Uterine smooth muscle cell (primary cell): ENCODE measurements at places on chromosomes 1 and 21. TPM values are rescaled to one million over a fixed set of nuclear protein-coding genes. Genes with fewer than 3 reads are reported as not detected.

Gene CAMK1G
- total RNA-seq: 8.4 and 14.6 TPM in 2 replicates

Gene LIN28A
- not detected in 2 replicates for total RNA-seq

Gene NIBAN1
- 83.9 and 148 TPM in 2 replicates for total RNA-seq

Gene BRDT
- not detected in 2 replicates for total RNA-seq

Gene CLCNKA
- not detected in 2 replicates for total RNA-seq

Gene FAM20B
- total RNA-seq: 51.4 and 62.1 TPM in 2 replicates

Gene CLEC20A
- total RNA-seq: not detected in 2 replicates

Gene LHX4
- under 0.01 and 0.12 TPM in 2 replicates for total RNA-seq

Gene SYPL2
- 0.75 and 1.3 TPM in 2 replicates for total RNA-seq

Gene LMX1A
- total RNA-seq: not detected in 2 replicates

Gene C2CD2
- total RNA-seq: 34.4 and 39.4 TPM in 2 replicates

Gene RHD
- total RNA-seq: 0.12 TPM in 1 of 2 replicates, not detected in the other

Gene WDR64
- total RNA-seq: not detected in 2 replicates

Gene MLLT11
- total RNA-seq: 5.0 and 6.9 TPM in 2 replicates

Gene GSTM3
- 43.3 and 140 TPM in 2 replicates for total RNA-seq

Gene RHEX
- total RNA-seq: not detected in 2 replicates

Gene NID1
- total RNA-seq: 94.4 and 113 TPM in 2 replicates

Gene CHI3L2
- 0.22 and 1.2 TPM in 2 replicates for total RNA-seq

Gene ADGRL4
- total RNA-seq: 3.7 and 6.2 TPM in 2 replicates

Gene LCE2B
- total RNA-seq: not detected in 2 replicates

Gene RBP7
- total RNA-seq: not detected in 2 replicates

Gene S100A1
- total RNA-seq: not detected in 2 replicates

Gene PLA2G2C
- total RNA-seq: under 0.01 TPM in 1 of 2 replicates, not detected in the other

Gene CFAP57
- 0.22 and 0.75 TPM in 2 replicates for total RNA-seq

Gene OR2T29
- not detected in 2 replicates for total RNA-seq

Gene OR2C3
- total RNA-seq: not detected in 2 replicates

Gene HFM1
- 0.55 and 0.87 TPM in 2 replicates for total RNA-seq

Gene HNRNPCL2
- total RNA-seq: not detected in 2 replicates

Gene JMJD4
- 42.4 and 54.9 TPM in 2 replicates for total RNA-seq

Gene SYT14
- 3.3 and 4.4 TPM in 2 replicates for total RNA-seq

Gene RXFP4
- total RNA-seq: 0.11 and 0.12 TPM in 2 replicates

Gene LUZP1
- 17.0 and 19.5 TPM in 2 replicates for total RNA-seq

Gene FDPS
- 445 and 647 TPM in 2 replicates for total RNA-seq

Gene FCRL1
- total RNA-seq: not detected in 2 replicates

Gene CATSPERE
- 0.33 and 1.9 TPM in 2 replicates for total RNA-seq

Gene CLCA1
- total RNA-seq: under 0.01 TPM in 1 of 2 replicates, not detected in the other

Gene ARHGAP30
- total RNA-seq: not detected in 2 replicates

Gene TAS1R1
- not detected in 2 replicates for total RNA-seq

Gene PIGM
- 3.1 and 4.0 TPM in 2 replicates for total RNA-seq

Gene SERTAD4
- 0.33 and 1.4 TPM in 2 replicates for total RNA-seq

Gene IQGAP3
- total RNA-seq: 27.6 and 83.3 TPM in 2 replicates

Gene AUNIP
- 1.7 and 5.6 TPM in 2 replicates for total RNA-seq

Gene RRP1B
- 25.4 and 32.4 TPM in 2 replicates for total RNA-seq

Gene SHISAL2A
- total RNA-seq: not detected in 2 replicates

Gene DENND2C
- 1.6 and 1.9 TPM in 2 replicates for total RNA-seq

Gene OLFML3
- total RNA-seq: 187 and 300 TPM in 2 replicates

Gene ANKRD45
- under 0.01 and 1.1 TPM in 2 replicates for total RNA-seq

Gene TSPEAR
- not detected in 2 replicates for total RNA-seq

Gene C1orf52
- total RNA-seq: 15.2 and 18.2 TPM in 2 replicates

Gene CFAP141
- total RNA-seq: not detected in 2 replicates

Gene LCE1E
- total RNA-seq: not detected in 2 replicates

Gene HSPG2
- total RNA-seq: 92.9 and 187 TPM in 2 replicates

Gene CNTN2
- 0.12 TPM in 1 of 2 replicates, not detected in the other for total RNA-seq

Gene SARS1
- total RNA-seq: 424 and 510 TPM in 2 replicates
